ENCODE measurements at places on chromosomes 5 and 9. TPM values are rescaled to one million over a fixed set of nuclear protein-coding genes. Genes with fewer than 3 reads are reported as not detected.

- no peak for DNase-seq
These were observed 13.7 kb downstream of the IER5L start for GRCh38 chr9:129164246-129164930.

DNA sequence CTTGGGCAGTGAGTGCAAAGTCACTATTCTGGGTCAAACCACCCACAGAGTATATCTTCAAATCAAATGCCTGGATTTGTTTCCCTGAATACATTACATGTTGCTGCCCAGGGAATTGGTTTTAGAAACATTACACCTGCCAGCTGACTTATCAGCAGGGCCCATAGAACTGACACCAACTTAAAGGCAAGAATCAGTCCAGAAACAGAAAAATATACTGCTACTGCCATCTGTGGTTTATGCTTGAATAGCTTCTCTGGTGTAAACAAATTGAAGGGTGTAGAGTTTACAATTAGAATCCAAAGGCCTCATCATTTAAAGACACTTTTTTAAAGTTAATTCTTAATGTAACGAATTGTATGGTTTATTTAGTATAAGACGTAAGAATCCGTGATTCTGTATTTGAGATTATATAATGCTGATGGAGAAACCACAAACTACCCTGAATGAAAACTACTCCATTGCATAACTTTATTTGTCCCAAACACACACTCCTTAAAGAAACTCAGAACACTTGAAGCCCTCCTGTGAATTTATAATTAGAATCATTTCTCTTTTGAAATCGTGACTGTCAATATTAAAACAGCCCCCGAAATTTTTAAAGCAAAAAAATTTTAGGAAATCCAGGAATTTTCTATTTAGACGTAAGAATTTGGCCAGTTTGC, 6.2 kb downstream of the NR6A1 start:
- no peak for DNase-seq

DNA sequence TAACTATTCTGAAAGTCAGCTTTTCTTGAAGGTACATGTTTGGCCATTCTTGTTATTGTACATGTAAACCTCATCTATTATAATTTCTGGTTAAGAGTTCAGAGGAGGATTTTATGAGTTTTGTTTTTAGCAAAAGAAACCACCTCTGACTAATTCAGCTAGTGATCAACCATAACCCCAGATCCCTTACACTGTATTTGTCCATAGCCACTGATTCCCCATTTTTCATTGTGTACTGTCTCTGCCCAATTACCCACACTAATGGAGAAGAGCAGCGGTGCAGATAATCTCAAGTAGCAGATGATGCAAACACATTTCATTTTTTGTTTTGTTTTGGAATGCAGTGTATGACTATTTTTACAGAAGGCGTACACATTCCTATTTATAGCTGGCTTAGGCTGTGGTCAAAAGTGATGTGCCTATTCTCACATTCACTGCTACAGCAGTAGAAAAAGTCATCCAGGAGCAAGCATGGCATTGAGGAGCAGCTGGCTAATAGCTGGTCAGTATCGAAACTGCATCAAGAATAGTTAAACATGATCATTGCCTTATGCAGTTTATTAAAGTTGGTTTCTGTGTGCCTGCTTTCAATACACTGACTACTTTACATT, 988.3 kb downstream of the DTWD2 start:
- DNase-seq = no peak

DNA sequence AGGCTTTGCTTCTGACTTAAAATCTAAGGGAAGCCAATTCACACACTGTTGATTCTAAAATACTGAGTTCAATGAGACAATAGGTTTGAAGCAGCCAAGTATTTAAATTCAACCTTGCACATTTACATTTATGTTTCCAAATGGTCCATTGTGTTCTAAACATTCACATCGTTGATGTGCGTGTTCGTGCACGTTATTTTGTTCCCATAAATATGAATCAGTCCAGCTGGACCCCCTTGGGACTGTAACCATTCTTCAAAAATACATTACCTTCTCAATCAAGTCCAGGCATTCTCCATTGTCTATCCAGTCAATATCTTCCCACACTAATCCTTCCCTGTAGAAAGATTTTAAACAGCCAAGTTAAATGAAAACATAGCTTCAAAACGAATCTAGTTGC, 146.4 kb upstream of the RETREG1 start:
- no peak for DNase-seq

DNA sequence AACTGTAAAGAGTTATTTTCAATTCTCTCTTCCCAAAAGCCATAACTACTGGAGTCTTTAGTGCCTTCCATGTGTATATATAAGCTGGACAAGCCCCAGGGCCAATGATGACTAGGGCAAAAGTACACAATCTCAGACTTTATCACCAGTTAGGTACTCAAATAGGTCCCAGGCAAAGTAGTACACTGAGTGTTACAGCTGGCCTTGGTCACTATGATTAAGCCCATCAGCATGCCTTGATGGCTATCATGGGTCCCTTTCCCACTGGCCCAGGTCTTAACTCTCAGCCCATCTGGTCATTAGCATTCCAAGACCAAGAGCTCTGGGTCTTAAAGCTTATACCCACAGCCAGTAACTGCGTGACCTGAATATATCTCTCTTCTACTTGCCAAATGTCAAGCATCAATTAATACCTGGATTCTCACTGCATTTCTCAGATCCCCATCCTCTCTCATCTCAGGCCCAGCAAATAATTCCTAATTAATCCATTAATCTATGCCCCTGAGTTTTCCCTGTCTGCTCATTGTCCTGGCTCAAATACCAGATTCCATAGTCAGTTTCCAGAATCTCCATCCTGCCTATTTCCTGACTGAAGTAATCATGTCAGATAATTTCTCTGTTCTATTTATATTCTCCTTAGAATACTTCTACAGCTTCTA, 62.3 kb downstream of the NR6A1 start:
- DNase-seq = peak; percentile 15

DNA sequence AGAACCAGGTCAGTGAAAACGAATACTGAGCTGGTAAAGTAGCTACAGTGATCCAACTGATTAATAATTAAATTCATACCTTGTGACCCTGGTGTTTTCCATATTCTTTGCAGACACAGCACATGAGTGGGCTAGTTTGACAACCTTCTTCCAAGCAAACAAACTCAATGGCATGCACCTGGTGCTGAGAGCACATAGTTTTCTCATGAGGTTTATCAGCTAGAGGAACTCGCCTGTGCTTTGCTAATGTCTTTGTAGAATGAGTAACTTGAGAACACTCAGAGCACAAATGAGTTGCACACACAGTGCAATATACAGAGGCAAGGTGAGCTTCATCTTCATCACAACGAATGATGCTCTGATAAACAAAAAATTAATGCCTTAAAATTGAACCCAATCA, 12.6 kb downstream of the TRIM23 start:
- DNase-seq = peak; percentile 22

GRCh38 chr5:112960863-112961504, 15.6 kb upstream of the DCP2 start:
- DNase-seq = no peak

The PTPDC1 gene
- total RNA-seq = 10.6 TPM

The TCF7 gene
- 24.0 TPM for total RNA-seq

Measured in Panc1 (cell line).